Skin of body (tissue), 3 donors: ENCODE measurements at places on chromosomes 12 and 14. TPM values are rescaled to one million over a fixed set of nuclear protein-coding genes. Genes with fewer than 3 reads are reported as not detected.

- no peak for DNase-seq
These were observed 2.9 kb downstream of the ARHGDIB start for GRCh38 chr12:14958361-14959125.

GRCh38 chr14:100010679-100011078, 54.5 kb upstream of the EVL start:
- no peak for DNase-seq

GRCh38 chr12:117867348-117867747, 101.4 kb downstream of the KSR2 start:
- DNase-seq = no peak

GRCh38 chr14:30728471-30728870, 106.4 kb downstream of the SCFD1 start:
- no peak for DNase-seq

DNA sequence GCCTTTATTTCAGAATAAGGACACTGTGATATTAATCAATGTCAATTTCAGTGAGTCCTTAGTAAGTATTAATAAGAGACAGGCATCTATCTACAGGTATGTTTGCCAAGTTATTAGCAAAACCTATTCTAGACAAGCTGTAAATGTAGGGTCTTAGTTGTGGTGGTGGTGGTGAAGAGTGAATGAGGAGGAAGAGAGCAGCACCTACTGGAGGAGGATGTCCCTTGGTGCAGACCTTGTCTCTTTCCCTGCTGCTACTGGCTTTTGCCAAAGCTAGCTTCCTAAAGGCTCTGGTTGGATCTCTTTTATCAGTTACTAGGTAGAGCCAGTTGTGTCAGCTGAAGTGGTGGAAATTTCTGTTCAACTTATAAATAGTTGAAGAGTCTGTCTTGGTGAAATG, 304.8 kb upstream of the ATP2B1 start:
- no peak for DNase-seq

DNA sequence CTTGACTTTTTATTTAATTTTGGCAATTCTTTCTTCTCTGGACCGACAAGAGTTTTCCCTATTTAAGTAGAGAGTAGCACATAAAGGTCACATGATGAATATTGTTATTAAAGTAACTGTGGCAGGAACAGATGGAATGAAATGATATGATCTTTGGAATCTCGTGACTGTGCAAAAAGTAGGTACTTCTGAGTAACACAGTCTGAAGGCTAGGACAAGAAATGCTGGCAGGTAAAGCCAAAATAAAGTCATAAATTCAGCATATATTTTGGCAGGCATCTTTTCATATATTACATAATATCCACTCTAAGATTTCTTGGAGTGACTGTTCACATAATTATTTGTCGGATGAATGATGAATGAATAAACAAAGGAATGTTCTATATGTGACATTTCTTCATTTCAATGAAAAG, 121.4 kb downstream of the EFCAB11 start:
- DNase-seq = peak; percentile 19

- peak; percentile 15 for DNase-seq
These were observed 115.8 kb downstream of the DAD1 start for GRCh38 chr14:22472935-22473854.

DNA sequence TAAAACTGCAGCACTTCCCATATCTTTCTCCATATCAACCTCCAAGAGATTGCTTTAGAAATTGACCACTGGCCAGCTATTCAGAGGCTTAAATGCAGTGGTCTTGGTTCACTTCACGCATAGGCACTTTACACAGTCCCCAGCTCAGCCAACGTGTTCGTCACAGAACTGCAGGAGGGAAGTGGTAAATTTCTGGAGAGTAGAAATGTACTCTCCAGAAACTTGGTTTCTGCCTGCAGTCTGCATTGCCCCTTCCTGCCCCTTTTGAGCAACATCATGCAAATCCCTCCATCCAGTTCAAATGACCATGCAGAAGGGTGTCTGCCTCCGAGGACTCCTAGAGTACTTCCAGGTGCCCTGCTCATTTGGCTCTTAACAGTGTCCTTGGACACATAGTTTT, 42.7 kb upstream of the NEDD1 start:
- DNase-seq = no peak

DNA sequence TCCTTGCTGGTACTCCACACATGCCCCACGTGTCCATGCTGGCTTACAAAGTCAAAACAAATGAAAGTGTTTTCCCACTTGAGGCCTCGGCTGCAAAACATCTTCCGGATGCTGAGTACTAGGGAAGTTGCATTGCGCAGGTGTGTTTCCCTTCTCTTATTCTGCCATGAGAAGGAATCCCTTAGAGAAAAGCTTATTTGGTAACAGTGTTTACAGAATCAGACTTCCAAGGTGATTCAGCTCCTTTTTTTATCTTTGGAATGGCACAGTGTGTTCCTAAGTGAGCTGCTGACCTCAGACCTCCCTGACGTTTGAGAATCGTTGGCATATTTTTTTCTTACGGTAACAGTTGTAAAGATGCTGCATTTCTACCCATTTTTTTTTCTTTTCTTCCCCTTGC, 211.3 kb downstream of the ESR2 start:
- DNase-seq = no peak

- no peak for DNase-seq
These were observed 208.7 kb downstream of the PCNX1 start for GRCh38 chr14:71115821-71116567.

DNA sequence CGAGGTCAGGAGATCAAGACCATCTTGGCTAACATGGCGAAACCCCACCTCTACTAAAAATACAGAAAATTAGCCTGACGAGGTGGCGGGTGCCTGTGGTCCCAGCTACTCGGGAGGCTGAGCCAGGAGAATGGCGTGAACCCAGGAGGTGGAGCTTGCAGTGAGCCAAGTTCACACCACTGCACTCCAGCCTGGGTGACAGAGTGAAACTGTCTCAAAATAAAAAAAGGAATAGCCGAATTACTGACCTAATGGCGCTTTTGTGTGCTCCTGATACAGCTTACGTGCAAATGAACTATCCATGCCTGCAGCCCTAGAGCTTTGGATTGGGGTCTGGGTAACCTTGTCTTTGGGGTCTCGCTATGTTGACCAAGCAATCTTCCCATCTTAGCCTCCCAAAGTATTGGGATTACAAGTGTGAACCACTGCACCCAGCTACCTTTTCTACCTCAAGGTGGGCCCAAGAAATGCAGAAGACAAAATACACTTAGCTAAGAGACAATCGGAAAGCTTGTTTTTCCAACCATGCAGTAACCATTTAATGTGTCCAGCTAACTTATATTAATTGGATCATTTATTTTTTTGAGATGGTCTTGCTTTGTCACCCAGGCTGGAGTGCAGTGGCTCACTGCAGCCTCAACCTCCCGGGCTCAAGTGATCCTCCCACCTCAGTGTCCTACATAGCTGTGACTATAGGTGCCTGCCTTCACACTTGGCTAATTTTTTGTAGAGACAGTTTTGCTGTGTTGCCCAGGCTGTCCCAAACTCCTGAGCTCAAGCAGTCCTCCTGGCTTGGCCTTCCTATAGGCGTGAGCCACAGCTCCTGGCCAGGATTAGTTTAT, 5.5 kb downstream of the PABPN1 start:
- no peak for DNase-seq

DNA sequence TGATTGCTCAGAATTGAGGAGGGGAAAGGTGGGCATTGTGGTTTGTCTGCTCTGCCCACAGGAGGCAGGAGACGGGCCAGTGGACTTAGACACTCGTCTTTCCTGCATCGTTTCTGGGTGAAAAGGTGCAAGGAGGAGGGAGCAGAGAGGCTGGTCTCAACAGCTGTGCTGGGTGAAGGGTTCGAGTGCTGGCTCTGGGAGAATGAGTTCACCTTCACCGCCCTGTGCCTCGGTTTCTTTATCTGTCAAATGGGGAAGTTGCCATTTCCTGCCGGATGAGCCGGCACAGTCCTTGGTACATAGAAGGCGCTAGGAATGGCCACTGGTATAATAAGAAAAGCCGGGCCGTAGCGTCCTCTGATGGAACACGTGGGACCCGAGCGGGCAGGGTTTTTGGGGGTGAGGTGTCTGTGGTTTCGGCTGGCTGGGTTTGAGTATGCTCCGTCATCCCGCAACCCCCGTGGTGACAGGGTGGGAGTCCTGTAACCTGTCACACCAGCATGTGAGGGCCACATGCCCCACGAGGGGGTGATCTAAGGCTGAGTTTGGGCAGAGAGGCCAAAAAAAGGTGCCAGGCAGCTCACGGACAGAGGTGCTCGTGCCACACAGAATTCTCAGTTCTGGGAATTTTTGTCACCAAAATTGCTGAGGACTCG, 7.3 kb downstream of the BCL7A start:
- no peak for DNase-seq

DNA sequence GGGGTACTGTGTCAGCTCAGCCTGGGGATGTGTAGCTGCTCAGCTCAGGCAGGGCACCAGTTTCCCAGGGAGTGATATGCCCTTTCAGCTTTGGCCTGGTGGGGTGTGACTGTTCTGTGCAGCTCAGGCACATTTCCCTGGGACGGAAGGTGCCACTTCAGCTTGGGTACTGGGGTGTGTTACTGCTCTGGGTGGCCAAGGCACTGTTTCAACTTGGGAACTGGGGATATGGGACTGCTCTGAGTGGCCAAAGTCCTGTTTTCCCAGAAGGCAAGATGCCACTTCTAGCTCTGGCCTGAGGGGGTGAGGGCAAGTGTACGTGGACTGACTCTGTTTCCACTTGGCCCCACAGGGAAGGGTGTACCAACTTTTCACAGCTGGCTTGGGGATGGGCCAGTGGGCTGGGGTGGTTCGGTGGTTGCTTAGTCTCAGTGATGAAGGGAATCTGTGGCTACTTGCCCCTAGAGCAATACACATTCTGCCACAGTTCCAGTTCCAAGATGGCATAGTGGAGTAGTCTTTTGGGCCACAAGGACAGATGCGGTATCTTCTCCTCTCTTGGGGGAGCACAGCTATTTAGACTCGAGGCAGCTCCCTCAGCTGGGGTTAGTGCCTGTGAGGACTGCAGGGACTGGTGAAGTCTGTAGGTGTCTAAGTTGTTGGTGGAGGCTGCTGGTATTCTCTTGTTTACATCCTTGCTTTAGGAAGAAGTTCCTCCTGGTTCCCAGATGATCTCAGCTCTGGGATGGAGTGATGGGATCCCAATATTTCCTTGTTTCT, 26.4 kb downstream of the TBC1D15 start:
- DNase-seq = no peak

- no peak for DNase-seq
These were observed 27.6 kb downstream of the BICD1 start for GRCh38 chr12:32134101-32134888.

DNA sequence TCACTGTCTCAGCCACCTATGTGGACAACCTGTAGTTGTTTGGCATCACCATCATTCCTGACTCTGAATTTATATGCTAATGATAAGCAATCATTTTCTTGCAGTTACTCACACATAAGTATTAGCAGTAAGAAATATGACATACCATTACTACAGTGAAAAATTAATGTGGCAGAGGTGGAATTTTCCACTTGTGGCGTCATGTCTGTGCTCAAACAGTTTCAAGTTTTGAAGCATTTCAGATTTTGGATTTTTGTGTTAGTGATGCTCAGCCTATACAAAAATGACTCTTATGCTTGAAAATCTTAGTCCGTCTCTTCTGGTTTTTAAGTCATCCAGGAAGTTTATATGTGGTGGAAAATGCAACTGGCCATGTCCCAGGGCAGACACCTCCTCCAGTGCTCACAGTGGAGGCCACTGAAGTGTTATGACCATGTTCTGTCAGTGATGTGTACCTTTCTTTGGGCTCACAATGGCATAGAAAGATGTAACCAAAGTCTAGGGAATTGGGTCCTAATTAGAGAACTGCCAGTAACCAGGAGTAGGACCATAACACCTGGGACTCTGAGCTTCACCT, 220.6 kb downstream of the SYT1 start:
- no peak for DNase-seq

DNA sequence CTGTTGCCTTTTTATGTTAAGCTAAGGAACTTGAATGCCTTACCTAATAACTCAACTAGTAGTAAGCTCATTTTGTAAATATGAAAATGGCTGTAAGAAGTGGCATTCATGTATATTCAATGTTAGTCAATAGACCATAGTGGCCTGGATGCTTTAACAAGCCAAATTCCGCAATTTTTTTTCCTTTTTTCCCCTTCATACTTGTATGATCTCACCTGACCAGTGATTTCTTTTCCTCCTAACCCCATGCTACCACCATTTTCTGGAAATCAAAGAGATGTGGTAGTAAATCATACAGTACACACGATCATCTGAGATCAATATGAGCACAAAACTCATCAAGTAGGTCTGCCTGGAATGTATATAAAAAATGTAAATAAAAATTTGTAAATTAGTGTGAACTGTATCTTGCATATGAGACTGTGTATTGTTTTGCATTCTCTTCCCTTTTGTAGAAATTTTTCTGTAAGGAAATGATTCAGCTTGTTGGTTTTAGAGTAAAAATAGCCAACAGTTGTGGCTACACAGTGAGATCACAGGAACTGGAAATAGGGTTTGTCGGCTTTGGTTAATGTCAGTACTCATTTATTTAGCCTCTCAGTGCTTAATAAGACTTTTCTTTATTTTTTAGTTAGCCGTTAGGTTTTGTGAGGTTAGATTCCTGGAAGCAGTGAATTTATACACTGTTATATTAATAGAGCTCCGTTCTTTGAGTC, 62.5 kb downstream of the ETNK1 start:
- DNase-seq = no peak

GRCh38 chr14:34126586-34126985, 175.7 kb upstream of the EGLN3 start:
- no peak for DNase-seq

- no peak for DNase-seq
These were observed 8.8 kb downstream of the GALNT16 start for GRCh38 chr14:69268763-69269162.

DNA sequence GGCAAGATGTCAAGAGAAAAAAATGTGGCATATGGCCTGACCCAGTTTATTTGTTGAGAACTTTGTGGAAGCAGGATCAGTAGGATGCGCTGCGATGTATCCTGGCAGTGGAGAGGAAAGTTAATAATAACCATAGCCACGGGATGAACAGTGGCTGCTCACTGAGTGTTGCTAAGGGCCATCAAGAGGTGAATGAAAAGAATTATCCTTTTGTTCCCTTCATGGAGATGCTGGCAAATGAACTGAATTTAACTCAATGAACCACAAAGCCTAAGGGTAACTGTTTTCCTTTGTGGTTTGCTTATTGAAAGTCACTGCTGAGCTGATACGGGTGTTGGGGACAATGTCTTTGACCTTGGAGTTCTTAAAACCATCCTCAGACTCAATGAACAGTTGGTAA, 476.5 kb downstream of the APAF1 start:
- no peak for DNase-seq

Gene PCNX4
- 64.9 TPM for total RNA-seq

Gene CLEC2A
- 18.5 TPM for total RNA-seq

Gene KCNC2
- total RNA-seq = 0.20 TPM

Gene ATL1
- total RNA-seq = 11.9 TPM

Gene RFLNA
- total RNA-seq = 8.8 TPM
